CD4-positive, CD25-positive, alpha-beta regulatory T cell (primary cell): ENCODE measurements at places on chromosomes 7 and 10. TPM values are rescaled to one million over a fixed set of nuclear protein-coding genes. Genes with fewer than 3 reads are reported as not detected.

DNA sequence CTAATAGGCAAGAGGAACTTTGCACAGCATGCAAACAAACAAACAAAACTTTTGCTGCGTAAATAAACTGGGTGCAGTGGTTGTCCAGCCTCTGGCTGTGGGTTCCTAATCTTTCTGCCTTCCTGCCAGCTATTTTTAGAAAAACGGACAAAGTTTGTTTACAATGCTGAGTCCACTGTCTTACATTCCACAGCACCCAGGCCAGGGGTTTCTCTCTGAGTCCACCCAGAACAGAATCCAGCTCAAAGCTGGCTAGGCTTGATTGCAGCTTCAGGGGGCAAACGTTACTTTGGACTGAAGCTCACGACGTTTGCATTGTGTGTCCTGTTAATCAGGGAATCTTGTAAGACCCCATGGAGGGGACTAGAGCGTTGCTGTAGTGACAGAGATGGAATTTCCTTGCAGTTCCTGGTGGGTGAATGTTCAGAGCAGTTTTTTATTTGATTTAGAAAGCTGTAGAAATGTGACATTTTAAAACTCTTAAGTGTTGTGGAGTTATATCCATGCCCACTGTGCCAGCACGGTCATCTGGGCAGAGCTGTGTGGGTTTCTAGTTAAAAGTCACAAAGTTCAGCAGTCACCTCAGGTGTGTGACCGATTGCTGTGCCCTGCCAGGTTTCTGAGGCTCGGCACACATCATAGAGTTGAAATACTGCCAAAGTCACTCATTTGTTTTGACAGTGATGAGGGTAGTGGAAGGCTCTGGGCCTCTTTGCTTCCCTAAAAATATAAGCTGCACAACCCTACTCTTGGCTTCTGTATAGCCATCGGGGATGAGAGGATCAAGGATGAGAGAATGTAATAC, 247.0 kb downstream of the STK31 start:
- no peak for DNase-seq

The AKR1D1 gene
- total RNA-seq = not detected

- DNase-seq = no peak
These were observed 5.5 kb upstream of the LZTS2 start for GRCh38 chr10:100993986-100994708.

DNA sequence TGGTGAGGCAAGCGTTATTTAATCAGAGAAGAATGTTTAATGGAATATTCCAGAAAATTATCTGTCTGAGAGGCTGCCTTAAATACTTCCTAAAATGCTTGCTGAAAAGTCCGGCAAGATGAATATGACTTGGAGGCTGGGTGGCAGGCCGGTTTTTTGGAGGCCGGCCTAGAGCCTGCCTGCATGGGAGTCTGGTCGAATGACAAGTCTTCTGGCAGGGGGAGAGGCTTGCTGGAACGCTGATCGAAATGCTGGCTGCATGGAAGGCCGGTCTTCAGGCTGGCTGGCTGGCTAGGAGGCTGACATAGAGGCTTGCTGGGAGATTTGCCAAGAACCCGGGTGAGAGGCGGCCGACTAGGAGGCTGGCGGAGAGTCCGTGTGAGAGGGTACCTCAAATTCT, 135.7 kb downstream of the OR13A1 start:
- no peak for DNase-seq

The PPP1R3C gene
- total RNA-seq = not detected

- no peak for DNase-seq
These were observed 122.9 kb downstream of the NPY start for GRCh38 chr7:24406789-24407299.

DNA sequence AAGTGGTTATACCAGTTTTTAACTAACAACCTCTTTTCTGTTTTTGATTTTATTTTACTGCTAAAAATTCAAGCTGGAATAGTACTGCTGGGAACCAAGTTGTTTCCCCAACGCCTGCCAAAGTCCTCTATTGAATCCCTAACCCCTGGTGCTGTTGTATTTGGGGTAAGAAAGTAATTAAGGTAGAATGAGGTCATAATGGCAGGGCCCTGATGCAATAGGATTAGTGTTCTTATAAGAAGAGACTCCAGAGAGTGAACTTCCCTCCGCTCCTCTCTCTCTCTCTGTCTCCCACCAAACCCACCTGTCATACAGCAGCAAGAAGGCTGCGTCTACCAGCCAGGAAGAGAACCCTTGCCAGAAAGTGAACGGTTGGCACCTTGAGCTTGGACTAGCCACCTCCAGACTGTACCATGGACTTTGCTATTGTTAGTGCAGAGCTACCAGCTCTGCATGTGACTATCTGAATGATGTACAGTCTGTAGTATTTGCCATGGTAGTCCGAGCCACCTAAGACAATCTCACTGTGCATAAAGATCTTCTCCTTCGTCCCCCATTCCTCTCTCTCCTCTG, 86.5 kb upstream of the KLF6 start:
- DNase-seq = no peak
